ENCODE measurements at places on chromosomes 6 and 20. TPM values are rescaled to one million over a fixed set of nuclear protein-coding genes. Genes with fewer than 3 reads are reported as not detected.

Gene TCF15
- total RNA-seq = 6.5 TPM

Gene EPHA7
- 0.06 TPM for total RNA-seq

Gene IRAK1BP1
- 0.64 TPM for total RNA-seq

Gene PROKR2
- total RNA-seq = not detected

Gene SLC12A5
- not detected for total RNA-seq

Gene RBBP8NL
- total RNA-seq = not detected

Gene ID1
- 80.6 TPM for total RNA-seq

Gene CTNNBL1
- 44.0 TPM for total RNA-seq

Gene TTI1
- total RNA-seq = 24.0 TPM

Gene TBX18
- total RNA-seq = 0.24 TPM

Gene SLC17A2
- total RNA-seq = not detected

Gene MUC22
- not detected for total RNA-seq

Gene SIRPD
- total RNA-seq = not detected

Gene PRICKLE4
- 0.46 TPM for total RNA-seq

Gene CTAGE9
- not detected for total RNA-seq

Gene GPR6
- total RNA-seq = not detected
